NCI-H1436 (cell line): ENCODE measurements at places on chromosomes 2 and 18.
A peak's percentile ranks its signal among the peaks of the same experiment; 100 is the strongest.

DNA sequence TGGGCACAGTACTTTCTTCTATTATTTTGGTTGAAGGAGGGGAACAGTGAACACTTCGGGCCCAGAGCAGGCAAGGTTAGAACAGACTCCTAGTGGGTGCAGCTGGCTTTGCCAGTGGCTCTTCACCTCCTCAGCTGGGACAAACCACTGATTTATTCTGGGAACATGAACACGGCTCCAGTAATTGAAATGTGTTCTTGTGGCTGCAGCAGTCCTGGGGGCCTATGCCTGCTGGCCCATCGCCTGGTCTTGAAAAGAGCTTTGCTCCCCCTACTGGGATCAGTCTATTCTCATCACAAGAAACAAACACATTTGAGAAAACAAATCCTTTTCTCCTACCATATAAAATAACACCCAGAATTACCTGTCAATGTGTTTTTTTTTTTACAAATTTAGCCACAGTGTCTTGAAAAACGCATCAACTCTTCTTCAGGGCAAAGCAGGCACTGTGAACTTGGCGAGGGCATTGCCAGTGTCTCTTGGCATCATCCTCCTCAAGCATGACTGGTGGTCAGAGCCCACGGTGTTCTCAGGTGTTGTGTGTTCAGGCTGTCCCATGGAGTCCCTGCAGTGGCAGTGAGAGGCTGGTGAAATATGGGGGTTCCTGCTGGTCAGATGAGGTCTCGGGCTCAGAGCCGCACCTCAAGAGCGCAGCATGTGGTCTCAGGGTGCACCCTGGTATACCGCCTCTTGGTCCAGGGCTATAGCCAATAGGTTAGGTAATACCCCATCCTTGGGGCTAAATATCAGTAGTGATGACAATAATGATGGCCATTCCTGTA, 51.3 kb downstream of the RNF144A start:
- no peak for DNase-seq

- no peak for DNase-seq
Measured at GRCh38 chr2:174717916-174718315, 46.4 kb downstream of the CHRNA1 start.

- DNase-seq = no peak
Measured at GRCh38 chr2:46669996-46670793, 190.8 kb downstream of the TMEM247 start.

GRCh38 chr2:55595536-55595935, 21.9 kb downstream of the PPP4R3B start:
- DNase-seq = no peak

GRCh38 chr2:71692621-71693277, 239.4 kb downstream of the DYSF start:
- no peak for DNase-seq

DNA sequence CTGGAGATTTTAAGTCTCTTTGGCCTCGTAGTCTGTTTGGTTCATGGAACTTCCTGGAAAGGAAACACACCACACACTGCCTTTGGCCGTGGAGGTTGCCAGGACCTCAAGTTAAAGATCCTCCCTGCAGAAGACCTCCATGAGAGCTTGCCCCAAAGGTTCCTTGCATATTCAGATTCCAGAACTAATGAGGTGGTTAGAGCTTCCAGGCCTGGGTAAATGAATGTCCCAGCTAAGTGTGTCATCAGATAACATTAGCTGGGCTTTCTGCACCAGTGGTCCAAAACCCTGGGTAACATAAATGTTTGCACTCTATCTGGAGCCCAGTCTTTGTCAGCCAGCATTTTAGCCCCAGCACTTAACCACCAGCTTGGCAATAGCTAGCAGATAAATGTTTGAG, 122.1 kb upstream of the EML6 start:
- no peak for DNase-seq

DNA sequence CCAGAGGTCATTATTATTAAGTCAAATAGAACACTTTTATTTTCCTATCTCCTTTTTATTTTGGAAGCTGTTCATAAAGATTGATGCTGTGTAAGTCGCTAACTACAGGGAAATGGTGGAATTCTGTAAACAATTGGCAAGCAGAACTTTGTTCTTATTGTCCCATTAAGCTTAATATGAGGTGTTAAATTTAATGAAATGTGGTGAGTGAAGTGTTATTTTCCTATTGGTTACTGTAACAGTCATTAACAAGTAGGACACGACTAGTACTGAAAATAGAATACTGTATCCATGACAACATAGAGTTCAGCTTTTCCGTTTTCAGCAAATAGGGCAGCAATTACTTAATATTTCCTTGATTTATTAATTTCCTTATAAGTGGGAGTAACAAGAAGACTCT, 279.1 kb upstream of the ZEB2 start:
- DNase-seq = no peak

GRCh38 chr2:136098441-136098840, 19.5 kb downstream of the CXCR4 start:
- no peak for DNase-seq

GRCh38 chr18:12278215-12278671, 24.1 kb downstream of the CIDEA start:
- DNase-seq = no peak

GRCh38 chr2:218290316-218291261, 1.7 kb downstream of the TMBIM1 start:
- DNase-seq = peak; percentile 22

DNA sequence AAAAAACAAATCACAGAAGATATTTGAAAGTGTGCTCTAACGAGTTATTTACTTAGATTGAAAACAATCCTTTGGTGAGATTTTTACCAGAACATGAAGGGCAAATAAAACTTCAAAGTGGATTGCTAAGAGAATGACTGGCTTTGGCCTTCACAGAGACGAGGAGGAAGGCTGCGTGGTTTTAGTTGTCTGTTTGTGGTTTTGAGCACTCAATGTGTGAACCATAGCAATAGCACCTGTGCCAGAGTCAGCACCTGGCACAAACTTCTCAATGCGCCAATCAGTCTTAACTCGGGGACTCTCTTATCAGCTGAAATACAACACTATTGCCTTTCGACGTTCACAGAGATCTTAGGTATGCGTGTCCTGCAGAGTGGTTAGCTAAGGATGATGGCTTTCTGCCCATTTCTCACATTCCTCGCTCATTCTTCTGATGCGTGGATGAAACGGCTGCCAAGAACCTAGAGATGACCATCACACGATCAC, 70.0 kb downstream of the MBP start:
- DNase-seq = no peak

GRCh38 chr2:234366891-234367290, 130.0 kb downstream of the ARL4C start:
- DNase-seq = no peak

GRCh38 chr2:134175834-134176233, 78.0 kb upstream of the MGAT5 start:
- no peak for DNase-seq

DNA sequence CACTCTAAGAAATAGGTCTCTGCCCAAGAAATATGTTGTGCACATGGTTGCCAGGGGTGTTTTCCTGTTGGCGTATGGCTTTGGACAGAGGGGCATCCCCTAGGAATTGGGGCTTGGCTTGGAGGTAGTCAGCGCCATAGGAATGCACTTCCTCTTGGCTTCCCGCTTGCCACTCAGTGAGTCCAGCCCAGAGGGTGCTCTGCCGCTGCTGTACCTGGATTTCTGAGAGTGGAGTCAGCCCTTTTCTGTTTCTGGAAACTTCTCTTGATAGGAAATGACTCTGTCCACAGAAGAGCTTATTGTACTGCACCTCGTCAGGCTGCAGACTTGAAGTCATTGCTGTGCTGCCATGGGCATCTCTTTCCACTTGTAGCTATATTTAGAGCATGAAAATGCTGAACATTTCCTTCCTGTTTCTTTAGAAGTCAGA, 116.7 kb upstream of the MGAT5 start:
- no peak for DNase-seq

- no peak for DNase-seq
Measured at GRCh38 chr18:57908092-57908491, 105.0 kb upstream of the ATP8B1 start.

DNA sequence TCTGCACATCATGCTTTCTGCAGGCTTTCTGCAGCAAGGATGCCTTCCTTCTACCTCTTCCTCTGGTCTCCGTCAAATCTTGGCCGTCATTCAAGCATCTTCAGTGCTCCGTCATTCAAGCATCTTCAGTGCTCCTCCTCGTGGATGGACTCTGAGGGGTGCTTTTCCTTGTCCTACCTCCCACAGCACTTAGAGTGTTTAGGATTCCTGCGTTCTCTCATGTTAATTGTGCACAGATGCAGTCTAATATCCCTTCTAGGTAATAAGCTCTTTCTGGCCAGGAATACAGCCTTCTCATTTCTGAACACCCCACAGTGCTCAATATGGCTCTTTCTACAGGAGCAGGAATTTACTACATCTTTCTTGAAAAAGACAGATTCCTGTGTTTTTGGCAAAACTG, 59.8 kb downstream of the ZNF236 start:
- no peak for DNase-seq

DNA sequence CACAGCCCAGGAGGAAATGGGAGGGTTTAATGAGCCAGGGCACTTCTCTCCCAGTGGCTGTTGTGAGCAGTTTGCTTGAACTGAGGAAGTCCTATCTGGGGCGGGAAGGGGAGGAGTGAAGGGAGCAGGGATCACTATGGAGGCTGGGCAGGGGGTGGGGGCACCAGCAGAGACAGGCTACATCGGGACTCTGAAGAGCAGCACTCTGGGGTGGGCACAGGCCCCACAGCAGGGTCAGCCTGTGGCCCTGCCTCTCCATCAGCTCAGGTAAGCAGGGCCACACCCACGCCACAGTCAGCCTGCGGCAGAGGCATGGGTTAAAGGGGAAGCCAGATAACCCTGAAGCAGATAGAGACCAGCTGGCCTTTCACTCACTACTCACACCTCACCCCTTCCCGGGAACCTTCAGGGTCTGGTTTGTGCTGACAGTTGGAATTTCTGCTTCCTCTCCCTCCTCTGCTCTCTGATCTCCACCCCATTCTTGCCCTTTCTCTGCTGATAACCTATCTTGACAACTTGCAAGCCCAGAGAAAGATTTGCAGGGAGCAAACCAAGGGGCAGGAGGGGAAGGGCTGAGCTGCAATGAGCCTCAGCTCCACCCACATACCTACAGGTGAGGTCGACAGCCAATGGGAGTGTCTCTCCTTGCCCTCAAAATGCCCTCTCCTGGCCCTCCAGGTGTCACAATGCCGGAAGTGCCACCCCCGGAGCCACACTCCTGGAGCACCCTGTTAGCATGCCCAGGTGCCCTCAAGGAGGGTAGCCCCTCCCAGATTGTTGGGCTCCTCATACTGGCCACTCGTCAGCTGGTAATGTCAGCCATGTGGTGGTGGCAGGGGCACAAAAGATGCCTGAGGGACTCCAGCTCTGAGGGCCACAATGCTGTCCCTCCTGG, 3.7 kb downstream of the SIGLEC15 start:
- no peak for DNase-seq

DNA sequence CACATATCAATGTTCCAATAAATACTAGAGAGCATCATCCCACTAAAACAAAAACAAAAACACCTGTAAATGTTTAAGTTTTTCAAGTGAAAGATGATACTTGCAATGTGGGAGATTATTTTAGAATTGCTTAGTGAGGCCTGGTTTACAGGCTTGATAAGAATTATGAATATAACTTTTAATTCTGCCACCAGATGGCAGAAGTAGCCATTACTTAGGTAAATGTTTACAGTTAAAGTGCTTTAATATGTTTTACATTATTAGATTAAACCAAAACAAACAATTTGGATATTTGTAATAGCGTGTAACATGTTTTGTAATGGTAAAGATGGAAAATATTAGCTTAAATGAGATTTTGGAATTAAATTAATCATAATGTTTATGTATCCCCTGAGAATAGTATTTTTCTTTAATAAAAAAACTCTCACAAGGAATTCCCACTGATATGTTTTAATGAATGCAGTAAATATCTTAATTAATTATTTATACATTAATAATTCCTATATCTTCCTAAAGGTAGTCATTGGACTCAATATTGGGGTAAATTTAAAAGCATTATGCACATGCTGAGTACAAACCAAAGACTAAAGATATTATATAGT, 522.0 kb downstream of the SPAG16 start:
- DNase-seq = peak; percentile 27

- DNase-seq = no peak
Measured at GRCh38 chr2:143499061-143499460, 369.8 kb downstream of the ARHGAP15 start.

DNA sequence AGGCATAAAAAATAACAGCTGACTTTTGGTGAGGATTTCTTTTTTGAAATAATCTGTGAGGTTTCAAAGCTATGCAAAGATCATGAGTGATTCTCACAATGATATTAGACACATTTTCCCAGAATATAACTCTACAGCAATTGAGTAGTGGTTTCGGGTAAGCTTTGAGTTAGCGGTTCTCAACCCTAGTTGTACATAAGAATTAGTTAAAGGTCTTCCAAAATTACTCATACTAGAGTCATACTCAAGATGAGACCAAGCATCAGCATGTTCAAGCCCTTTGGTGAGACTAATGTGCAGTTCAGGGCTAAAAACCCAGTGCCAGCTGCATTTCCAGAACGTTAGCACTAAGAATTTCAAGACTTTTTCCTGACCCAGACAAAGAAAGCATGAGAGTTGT, 31.1 kb downstream of the DSG4 start:
- no peak for DNase-seq

- no peak for DNase-seq
Measured at GRCh38 chr2:6249557-6249956, 557.4 kb downstream of the SOX11 start.

GRCh38 chr2:36607947-36608346, 10.0 kb upstream of the FEZ2 start:
- no peak for DNase-seq

GRCh38 chr2:174546519-174547506, 50.8 kb downstream of the WIPF1 start:
- peak; percentile 52 for DNase-seq

DNA sequence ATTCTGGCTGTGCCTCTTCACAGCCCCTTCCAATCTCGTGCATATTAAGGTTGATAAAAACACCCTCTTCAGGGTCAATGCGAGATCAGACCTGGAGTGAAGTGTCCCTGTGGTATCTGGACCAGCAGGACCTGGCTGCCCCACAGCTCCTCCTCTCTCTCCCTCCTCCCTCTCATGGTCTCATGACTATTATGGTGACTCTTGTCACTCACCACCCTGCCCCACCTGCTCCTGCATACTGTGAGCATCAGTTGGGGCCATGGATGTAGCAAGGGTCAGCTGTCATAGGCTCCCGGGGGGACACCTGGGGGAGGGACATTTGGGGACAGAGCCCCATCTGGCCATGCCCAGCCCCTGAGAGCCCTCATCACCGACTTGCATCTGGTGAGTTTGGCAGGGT, 50.2 kb downstream of the ODC1 start:
- no peak for DNase-seq
